Osteoblast (primary cell): ENCODE measurements at places on chromosomes 13 and 19.

- DNase-seq = no peak
Observed at GRCh38 chr13:101697745-101698144, 245.3 kb downstream of the ITGBL1 start.

GRCh38 chr19:15641901-15642491 lies 1.3 kb downstream of the CYP4F3 start:
- DNase-seq = no peak

DNA sequence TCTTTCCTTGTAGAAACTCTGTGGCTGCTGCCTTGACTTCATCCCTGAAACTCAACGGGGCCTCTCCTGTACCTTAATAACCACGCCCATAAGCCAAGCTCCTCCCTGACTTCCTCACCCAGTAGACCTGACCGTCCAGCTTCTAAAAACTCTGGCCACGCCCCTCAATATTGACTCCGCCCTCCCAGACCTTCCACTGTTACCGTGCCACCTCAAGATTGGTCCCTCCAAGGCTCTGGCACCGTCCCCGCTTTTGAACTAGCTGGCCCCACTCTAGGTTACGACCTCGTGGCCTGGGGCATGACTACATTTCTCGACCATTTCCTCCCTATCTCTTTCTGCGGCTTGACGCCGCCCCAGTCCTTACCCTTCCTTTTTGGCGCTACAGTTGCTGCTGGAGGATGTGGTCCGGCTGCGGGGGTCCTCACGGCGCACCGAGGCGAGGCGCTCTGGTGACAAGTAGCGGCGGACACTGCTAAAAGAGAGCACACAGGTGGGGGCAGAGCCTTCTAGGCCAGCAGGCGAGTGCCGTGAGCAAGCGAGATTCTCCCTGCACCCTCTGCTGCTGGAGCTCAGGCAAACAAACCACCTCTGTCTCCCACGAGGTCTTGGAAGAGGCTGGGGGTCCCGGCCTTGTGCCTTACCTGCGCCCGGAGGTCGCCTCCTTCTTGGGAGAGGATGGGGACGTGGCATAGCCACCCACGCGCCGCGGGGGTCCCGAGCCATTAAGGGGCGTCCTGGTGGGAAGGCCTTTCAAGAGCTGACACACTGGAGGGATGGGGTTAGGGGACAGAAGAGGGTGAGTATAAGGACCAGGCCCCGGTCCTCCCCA lies 2.3 kb upstream of the EML2 start:
- DNase-seq = peak; percentile 93

- DNase-seq = no peak
Observed at GRCh38 chr13:96968027-96968426, 26.2 kb downstream of the OXGR1 start.

DNA sequence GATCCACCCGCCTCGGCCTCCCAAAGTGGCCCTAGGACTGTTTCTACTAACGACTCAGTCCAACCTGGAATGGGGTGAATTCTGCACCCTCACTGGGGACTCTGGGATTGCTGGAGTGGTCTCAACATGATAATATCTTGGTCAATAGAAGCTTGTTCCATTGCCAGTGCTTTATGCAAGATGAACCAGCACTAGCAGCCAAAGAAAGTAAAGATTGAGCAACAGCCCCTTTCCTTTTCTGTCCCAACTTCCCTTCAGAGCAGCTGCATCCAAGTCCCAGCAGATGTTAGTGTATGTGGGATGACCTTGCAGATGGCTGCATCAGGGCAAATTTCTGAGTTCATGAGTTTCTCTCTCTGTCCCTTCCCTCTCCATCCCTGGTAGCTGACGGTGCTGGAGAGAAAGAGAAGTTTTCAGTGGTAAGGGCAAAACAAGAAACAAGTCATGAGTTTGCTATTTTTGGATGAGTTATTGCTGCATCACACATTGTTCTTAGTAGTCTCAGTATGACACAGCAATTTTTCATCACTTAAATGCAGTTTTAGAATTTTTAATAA lies 183.6 kb upstream of the EDNRB start:
- DNase-seq = peak; percentile 74

DNA sequence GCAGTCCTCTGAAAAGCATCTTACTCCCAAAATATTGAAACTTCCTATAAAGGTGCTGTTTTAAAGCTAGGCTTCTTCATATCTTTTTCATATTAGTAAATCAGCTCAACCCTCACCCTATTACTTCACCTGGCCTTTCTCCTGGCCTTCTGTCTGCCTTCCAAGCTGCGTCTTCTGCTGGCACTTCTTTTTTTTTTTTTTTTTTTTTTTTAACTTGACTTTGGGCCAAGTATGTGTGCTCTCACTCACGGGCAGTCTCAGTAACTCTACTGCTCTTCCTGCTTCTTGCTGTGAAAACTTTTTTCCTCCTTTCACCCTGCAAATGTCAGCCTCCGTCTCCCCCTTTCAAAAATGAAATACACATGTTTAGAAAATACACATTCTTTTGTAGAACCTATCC lies 41.2 kb upstream of the KCTD4 start:
- no peak for DNase-seq

DNA sequence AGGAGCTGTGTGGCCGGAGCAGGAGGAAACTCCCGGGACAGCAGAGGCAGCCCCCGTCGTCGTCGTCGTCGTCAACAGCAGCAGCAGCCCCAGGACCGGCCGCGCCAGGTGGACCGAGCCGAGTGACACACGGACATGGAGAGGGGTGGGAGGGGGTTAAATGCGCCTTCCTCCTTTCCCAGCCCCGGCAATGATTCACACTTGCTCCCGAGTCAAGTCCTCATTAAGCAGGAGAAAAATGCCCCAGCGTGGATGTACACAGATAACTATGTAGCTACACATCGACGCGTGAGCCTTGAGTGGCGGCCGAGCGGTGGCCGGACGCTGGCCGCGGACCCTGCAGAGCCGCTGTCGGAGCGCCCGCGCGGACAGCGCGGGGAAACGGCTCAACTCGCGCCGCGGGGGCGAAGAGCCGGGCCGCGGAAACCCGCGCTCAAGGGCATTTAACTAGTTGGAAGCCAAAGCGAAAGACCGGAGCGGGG lies 645 bp downstream of the UBL3 start:
- DNase-seq = peak; percentile 83

DNA sequence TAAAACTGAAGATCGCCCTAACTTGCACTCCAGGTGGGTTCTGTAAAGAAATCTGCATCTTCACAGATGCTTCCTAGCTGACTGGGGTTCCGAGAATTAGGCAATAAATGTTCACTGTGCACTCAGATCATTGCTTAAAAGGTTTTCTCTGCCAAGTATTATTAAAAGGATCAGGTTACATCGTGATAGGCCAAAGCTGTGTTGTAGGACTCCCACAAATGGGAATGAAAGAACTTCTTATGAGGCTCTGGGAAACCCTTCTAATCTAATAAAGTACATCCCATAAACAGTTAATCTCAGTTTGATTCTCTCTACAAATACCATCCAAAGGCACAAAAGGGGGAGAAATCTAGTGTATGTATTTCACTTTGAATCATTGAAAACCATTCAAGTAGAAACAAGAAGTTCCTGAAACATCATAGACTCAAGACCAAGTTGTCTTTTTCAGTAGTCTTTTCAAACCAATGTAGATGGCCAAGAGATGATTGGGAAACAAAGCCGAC lies 7.1 kb upstream of the POU4F1 start:
- no peak for DNase-seq

- DNase-seq = no peak
Observed at GRCh38 chr19:51627491-51628138, 2.6 kb downstream of the SIGLEC5 start.

DNA sequence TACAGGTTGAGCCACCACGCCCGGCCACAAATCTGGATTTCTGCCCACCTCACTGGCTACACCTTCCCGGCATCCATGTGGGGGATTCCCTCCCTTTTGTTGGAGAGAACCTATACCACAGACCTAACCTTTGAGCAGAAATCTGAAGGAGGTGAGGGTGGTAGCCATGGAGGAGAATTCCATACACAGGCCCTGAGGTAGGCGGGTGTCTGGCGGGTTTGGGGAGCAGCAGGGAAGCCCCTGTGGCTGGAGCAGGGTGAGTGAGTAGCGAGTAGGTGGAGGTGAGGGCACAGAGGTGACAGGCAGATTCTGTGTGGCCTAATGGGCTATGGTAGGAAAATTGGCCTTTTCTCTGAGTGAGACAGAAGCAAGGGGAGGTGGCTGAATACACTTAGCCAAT lies 10.6 kb downstream of the EIF3K start:
- peak; percentile 17 for DNase-seq

DNA sequence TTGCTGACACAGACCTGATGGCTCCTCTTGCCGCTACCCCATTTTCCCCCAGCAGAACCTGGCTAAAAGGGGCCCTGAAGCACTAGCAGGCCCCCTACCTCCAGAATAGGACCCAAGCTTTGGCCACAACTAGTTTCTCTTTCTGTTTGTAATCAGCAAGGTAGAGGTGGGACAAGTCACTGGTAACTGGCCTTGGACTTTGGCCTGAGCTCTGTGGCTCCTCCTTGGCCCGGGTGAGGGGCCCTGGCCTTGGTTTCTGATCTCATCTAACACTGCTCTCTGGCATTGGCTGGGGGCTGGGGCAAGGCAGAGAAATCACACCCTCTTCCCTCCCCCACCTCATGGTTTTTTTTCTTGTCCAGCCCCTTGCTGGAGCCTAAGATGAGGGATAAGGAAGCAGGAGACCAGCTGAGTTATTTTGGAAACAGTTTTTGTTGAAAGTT lies 2.1 kb downstream of the CALM3 start:
- peak; percentile 68 for DNase-seq

DNA sequence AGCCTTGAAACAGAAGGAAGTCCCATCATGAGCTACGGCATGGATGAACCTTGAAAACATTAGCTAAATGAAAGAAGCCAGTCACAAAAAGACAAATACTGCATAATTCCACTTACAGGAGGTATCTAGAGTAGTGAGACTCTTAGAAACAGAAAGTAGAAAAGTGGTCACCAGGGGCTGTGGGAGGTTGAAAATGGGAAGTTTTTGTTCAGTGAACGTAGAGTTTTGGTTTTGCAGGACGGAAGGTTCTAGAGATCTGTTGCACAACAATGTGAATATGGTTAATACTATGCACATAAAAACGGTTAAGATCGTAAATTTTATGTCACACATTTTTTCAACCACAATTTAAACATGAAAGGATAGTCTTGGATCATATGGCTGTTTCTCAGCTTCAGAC lies 11.9 kb upstream of the SLC10A2 start:
- no peak for DNase-seq

DNA sequence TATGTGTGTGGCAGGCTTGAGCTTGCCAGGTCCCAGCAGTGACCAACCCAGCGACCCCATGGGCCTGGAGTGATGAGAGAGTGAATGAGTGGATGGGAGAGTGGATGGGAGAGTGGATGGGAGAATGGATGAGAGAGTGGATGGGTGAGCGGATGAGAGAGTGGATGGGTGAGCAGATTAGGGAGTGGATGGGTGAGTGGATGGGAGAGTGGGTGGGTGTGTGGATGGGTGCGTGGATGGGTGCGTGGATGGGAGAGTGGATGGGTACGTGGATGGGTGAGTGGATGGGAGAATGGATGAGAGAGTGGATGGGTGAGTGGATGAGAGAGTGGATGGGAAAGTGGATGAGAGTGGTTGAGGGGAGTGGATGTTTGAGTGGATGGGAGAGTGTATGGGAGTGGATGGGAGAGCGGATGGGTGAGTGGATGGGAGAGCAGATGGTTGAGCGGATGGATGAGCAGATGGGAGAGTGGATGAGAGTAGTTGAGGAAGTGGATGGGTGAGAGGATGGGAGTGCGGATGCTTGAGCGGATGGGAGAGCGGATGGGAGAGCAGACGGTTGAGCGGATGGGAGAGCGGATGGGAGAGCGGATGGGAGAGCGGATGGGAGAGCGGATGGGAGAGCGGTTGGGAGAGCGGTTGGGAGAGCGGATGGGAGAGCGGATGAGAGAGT lies 10.3 kb upstream of the TEKTIP1 start:
- DNase-seq = no peak

DNA sequence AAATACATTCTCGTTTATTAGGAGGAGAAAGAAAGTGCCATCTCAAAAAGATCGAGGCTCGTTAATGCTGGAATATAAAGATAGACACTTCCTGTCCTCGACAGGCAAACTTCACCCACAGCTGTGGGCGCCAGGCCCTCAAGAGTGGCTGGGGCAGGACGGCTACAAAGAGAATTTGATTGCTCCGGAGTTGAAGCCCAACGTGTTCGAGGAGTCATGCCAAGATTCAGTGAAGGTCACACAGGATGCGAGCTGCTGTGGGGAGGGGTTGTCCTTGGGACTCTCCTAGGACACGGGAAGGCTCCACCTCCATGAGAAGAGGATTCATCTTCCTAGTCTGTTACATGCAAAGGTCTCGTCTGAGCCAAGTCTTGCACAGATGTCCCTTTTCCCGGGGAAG lies 16.3 kb upstream of the PTPRS start:
- peak; percentile 35 for DNase-seq

- DNase-seq = no peak
Observed at GRCh38 chr13:71378961-71379905, 487.8 kb downstream of the DACH1 start.

GRCh38 chr19:39941615-39942365 lies 7.4 kb upstream of the FCGBP start:
- no peak for DNase-seq

DNA sequence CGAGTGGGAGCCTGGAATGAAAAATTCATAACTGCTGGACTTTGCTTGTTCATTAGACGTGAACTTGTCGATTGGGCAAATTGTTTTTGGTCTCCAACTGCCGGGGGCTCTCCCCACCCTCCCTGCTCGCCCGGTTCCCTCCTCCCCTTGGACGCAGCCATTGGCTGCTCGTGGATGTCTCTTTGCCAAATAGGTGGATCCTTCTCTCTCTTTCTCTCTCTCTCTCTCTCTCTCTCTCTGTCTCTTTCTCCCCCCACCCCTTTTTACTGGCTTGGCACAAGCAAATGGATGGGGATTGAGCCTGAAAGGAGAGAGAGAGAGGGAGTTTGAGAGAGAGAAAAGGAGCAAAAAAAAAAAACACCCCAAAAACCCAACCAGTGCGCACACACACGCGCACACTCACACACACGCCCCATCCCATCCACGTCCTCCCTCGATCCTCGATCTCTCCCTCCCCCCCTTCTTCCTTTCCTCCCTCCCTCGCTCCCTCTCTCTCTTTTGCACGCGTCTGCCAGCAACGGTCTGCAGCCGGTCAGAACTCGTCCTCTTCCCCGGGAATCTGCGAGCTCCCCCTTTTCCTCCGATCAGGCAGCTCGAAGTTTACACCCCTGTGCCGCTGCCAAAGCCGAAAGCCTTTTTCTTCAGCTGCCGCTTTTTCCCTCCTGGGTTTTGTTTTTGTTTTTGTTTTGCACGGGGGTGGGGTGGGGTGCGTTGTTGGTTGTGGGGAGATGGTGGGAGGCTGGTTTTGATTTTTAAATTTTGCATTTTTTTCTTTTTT lies 27.8 kb downstream of the NFIX start:
- DNase-seq = peak; percentile 98

DNA sequence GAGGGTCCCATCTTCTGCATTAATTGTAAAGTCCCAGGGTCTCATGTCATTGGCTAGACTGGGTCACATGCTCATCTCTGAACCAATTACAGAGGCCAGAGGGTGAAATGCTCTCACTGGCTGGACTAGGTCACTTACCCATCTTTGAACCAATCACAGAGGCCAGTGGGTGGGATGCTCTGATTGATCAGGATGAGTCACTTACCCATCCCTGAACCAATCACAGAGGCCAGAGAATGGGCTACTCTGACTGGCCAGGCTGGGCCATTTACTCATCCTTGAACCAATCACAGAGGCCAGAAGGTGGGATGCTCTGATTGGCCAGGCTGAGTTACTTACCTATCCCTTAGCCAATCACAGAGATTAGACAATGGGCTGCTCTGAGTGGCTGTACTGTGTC lies 5.3 kb downstream of the MISP start:
- peak; percentile 94 for DNase-seq

GRCh38 chr19:52115526-52116053 lies 20.0 kb upstream of the ZNF841 start:
- DNase-seq = no peak
